ENCODE measurements at places on chromosomes 5 and 9.

DNA sequence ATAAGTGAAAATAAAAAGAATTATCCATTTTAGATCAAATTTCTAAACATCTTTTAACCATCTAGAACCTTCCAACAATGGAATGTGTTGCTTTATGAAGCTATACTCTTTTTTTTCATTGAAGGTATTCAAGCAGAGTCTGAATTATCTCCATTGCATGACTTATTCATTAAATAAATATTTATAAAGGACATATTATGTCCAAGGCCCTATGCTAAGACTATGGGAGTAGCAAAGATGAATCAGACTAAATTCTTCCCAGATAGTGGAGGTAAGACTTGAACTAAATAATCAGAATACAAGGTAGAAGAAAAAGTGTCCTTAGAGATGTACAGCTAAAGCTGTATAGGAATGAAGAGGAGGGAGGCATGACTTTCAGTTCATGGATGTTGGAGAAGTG, 215.5 kb upstream of the RGMB start:
- no peak for DNase-seq

GRCh38 chr5:171984748-171985419, 21.6 kb downstream of the FBXW11 start:
- no peak for DNase-seq

- no peak for DNase-seq
These were observed 214.6 kb upstream of the POU5F2 start for GRCh38 chr5:93956006-93956405.

DNA sequence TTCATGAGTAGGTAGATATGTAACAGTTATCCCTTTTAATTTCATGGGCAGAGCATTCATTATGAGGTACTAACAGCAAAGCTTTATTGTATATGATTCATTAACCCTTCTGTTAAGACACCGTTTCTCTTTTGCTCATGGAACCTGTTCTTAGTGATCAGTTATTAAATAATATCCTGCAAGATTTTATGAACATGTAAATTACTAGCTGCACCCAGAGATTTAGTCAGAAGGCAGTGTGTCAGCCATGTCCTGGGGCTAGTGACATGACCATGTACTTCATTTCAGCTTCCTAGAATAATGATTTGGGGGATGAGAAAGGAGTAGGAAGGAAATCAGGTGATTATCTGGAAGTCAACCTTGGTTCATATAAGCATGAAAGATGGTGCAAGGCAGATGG, 7.0 kb downstream of the MAST4 start:
- no peak for DNase-seq

- no peak for DNase-seq
These were observed 66.7 kb downstream of the PSD2 start for GRCh38 chr5:139862313-139862712.

DNA sequence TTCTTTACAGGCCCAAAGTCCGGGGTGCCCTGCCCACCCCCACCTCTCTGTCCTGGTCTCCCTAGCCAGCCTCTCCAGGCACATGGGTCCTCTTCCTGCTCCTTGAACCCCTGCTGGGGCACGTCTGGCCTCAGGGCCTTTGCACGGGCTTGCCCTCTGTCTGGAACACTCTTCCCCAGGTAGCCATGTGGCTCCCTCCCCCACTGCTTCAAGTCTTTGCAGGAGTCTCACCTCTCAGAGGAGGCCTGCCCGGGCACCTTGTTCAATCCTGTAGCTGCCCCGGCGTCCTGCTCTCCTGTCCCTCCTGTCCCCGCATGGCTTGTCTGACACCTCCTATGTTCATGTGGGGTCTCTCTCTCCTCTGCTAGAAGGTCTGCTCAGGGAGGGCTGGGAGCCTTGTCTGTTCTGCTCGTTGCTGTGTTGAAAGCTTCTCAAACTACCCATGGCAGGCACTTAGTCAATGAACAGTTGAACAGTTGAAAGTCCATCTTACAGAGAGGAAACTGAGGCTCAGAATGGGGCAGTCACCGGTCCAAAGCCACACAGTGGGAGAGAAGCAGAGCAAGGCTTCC, 241.4 kb downstream of the PBX3 start:
- DNase-seq = no peak

- DNase-seq = no peak
These were observed 14.6 kb upstream of the RNF183 start for GRCh38 chr9:113317777-113318176.

- no peak for DNase-seq
These were observed 339.7 kb downstream of the TMEM232 start for GRCh38 chr5:110386782-110387181.

DNA sequence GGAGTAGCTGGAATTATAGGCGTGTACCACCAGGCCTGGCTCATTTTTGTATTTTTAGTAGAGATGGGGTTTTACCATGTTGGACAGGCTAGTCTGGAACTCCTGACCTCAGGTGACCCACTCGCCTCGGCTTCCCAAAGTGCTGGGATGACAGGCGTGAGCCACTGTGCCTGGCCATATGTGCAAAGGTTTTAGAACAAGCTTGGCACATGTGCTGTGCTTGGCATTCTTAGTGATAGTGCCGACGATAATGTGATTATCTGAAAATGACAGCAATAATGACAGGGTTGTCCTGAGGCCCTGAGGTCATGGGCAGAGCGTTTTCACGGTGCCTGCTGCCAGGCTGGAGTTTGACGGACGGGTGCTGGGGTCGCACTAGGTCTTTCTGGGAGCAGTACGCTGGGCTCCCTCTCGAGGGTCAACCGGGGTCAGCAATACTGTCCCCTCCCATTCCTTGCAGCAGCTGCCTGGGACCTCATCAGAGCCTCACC, 42.6 kb downstream of the HMCN2 start:
- no peak for DNase-seq

- DNase-seq = no peak
These were observed 34.1 kb upstream of the TRMT10B start for GRCh38 chr9:37719526-37719925.

DNA sequence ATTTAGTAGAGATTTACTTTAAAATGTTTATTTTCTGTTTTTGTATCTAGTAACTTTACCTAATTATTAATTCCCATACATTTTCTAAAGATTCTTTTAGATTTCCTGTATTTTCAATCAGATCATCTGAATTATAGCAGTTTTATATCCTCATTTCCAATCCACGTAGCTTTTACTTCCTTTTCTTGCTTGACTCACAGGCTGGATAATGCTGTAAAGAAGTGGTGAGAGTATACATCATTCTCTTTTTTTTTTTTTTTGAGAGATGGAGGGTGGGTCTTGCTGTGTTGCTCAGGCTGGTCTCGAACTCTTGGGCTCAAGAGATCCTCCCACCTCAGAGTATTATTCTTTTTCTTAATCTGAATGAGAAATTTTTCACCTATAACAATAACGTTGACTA, 11.2 kb upstream of the SETX start:
- no peak for DNase-seq

DNA sequence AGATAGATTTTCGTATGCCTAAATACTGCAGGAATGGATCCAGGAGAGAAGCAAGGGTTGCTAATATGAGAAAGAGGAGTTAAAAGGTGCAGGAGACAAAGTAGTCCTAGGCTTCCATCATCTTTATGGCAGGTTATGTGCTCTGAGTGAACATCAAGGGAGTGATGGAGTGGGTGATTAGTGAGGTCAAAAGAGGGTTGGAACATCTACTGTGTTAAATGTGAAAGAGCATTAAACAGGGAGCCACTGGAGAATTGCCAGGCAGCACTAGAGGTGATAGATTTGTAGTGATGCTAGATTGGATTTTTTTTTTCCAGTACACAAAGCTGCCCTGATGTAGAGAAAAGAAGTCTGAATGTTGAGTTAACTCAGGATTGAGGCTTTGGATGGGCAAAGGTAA, 199.3 kb downstream of the NMUR2 start:
- no peak for DNase-seq

- DNase-seq = peak; percentile 50
These were observed 14.7 kb upstream of the CXXC5 start for GRCh38 chr5:139633295-139634027.

DNA sequence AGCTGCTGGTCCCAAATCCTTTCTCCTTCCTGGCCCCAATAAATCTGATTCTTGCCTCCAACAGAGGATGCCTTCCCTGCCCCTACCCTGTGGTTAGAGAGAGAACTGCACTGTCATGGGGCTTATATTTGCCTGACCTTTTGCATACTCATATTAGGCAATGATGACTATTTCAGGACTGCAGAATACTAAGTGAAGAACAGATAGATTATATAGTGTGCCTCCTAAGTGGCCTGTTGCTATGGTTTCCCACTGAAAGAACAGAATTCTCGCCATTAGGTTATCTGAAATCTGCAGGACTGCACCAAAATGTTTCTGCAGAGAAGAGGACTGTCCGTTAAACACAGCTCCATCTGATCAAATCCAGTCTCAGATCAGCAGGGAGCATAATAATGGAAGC, 87.3 kb upstream of the CCNG1 start:
- DNase-seq = no peak

- no peak for DNase-seq
These were observed 6.5 kb downstream of the LIX1 start for GRCh38 chr5:97135868-97136267.

- DNase-seq = no peak
These were observed 35.3 kb downstream of the APTX start for GRCh38 chr9:32965999-32966722.

DNA sequence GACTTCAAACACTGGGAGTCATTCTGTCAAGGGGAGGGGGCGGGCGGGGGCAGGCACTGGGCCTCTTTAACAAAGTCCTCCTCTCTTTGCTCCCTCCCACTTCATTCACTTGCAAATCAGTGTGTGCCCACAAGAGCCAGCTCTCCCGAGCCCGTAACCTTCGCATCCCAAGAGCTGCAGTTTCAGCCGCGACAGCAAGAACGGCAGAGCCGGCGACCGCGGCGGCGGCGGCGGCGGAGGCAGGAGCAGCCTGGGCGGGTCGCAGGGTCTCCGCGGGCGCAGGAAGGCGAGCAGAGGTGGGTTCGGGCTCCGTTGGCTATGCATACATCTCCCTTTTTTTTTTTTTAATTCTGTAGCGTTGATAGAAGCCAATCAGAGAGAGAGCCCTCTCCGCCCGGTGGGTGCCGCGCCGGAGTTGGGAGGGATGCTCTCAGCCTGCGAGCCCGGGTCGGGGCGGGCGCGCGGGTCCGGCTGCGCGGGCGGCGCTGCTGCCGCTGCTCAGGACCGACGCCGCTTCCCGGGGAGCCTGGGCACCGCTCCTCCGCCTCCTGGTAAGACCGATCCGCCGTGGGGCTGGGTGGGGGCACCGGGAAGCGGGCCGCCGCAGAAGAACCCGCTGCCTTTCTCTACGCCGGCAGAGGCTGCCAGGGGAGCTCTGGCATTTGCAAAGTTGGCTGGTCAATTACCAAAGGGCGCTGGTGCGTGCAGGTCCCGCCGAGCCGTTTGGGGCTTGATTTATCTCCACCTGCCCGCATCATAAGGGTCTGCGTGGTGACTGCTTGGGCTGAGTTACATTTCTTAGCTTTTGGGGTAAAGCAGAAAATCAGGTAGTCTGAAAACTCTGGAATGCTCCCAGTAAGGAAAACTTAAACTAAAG, at the start of gene CDH6:
CDH6 (plus strand) TSS at position 96 of the 877 bp plus-strand sequence. CDS start 73,788 bp downstream, outside the sequence.
- no peak for DNase-seq

DNA sequence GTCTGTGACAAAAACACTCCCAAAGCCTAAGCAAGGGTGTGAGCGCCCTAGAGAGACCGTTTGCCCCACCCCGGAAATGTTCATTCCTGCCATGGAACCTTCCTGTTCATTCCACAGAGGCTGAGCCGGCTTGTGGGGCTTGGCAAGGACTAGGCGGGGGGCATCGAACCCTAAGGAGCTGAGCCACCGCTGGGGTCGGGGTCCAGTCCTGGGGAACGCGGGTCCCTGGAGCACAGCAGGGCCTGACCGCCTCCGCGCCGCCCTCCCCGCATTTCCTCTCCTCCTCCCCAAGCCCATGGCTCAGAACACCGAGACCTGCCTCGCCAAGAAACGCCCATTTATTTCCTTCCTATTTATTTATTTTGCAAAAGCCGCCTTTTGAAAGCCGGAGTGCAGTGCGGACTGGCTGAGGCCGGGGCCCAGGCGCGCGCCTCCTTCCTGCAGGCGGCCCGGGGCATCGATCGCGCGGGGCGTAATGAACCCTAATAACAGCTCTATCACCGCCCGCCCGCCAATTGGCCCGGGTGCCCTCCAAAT, 228.9 kb upstream of the IRX4 start:
- DNase-seq = no peak

- no peak for DNase-seq
These were observed 42.8 kb downstream of the AMBP start for GRCh38 chr9:114035221-114035844.

- no peak for DNase-seq
These were observed 71.4 kb downstream of the DAPK1 start for GRCh38 chr9:87569008-87569509.

DNA sequence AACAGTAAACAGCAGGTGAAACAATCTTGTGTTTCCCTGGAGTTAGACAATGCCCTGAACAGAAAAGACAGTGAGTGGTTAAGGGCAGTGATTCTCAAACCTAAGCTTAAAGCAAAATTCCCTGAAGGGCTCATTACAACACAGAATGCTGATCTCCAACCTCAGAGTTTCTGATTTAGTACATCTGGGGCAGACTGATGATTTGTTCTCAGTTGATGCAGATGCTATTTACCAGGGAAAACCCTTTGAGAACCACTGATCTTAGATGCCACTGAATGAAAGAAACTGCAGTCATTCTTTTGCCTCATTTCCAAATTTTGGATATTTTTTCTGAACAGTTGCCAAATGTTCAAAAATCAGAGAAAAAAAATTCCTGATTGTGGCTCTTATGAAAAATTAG, 18.7 kb upstream of the ADAM19 start:
- DNase-seq = no peak

DNA sequence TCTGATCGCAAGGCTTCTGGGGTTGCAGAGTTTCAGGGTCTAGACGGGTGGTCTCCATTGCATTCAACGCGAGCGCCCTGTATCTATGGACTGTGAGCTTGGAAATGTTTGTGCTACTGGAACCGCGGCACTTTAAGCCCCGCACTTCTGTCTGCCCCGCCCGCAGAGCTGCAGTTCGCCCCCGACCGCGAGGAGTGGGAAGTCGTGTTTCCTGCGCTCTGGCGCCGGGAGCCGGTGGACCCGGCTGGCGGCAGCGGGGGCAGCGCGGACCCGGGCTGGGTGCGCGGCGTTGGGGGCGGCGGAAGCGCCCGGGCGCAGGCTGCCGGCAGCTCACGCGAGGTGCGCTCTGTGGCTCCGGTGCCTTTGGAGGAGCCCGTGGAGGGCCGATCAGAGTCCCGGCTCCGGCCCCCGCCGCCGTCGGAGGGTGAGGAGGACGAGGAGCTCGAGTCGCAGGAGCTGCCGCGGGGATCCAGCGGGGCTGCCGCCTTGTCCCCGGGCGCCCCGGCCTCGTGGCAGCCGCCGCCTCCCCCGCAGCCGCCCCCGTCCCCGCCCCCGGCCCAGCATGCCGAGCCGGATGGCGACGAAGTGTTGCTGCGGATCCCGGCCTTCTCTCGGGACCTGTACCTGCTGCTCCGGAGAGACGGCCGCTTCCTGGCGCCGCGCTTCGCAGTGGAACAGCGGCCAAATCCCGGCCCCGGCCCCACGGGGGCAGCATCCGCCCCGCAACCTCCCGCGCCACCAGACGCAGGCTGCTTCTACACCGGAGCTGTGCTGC, 1.0 kb downstream of the ADAMTS19 start:
- no peak for DNase-seq

- DNase-seq = no peak
These were observed 25.4 kb downstream of the DAB2 start for GRCh38 chr5:39399135-39400036.

GRCh38 chr9:77022783-77023440, 3.5 kb downstream of the FOXB2 start:
- no peak for DNase-seq

Data from stimulated activated CD8-positive, alpha-beta memory T cell treated with anti-CD3 and anti-CD28 coated beads, Interleukin-7, amount 100 ng/mL, for 4 hours (primary cell).